ENCODE measurements at places on chromosomes 16 and 17.
A peak's percentile ranks its signal among the peaks of the same experiment; 100 is the strongest.

- no peak for DNase-seq
Measured at GRCh38 chr16:13110124-13110796, 208.9 kb downstream of the SHISA9 start.

- DNase-seq = no peak
Measured at GRCh38 chr17:68142595-68142994, 105.2 kb upstream of the AMZ2 start.

- DNase-seq = no peak
Measured at GRCh38 chr17:75265614-75266315, 4.1 kb downstream of the MRPS7 start.

DNA sequence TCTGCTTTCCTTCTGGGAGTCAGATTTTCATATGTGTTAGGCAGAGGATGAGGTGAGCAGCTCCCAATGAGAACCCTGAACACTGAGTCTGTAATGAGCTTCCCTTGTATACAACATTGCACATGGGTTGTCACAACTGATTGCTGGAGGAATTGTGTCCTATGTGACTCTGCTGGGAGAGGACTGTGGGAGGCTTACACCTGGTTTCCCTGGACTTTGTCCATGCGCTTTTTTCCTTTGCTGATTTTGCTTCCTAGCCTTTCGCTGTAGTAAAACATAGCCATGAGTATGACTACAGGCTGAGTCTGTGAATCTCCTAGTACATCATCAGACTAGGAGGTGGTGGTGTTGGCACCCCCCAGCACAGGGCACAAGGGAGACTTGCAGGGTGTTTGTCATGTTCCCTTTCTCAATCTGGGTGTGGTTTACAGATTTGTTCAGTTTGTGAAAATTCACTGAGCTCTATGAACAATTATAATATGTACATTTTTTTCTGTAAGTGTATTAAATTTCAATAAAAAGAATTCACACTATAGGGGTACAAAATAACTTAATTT, 1.7 kb upstream of the PLK1 start:
- DNase-seq = no peak

- no peak for DNase-seq
Measured at GRCh38 chr16:79124016-79124756, 476.4 kb downstream of the MAF start.

DNA sequence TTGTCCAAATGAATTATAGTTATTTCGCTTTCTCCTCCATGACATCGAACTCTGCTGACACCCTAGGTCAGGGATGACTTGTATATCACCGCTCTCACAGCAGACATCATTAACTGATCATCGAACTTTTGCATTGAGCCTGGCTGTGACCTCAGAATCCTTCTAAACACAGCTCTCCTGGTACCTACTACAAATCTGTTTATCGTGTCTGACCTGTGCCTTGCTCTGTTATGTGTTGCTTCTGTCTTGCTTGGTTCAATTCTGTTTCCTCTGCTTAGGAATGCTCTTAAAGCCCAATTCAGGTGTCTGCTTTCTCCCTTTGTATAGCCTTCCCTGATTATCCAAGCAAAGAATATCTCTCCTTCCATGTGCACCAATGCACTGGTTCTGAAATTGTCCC, 78.3 kb downstream of the CYLD start:
- DNase-seq = no peak

DNA sequence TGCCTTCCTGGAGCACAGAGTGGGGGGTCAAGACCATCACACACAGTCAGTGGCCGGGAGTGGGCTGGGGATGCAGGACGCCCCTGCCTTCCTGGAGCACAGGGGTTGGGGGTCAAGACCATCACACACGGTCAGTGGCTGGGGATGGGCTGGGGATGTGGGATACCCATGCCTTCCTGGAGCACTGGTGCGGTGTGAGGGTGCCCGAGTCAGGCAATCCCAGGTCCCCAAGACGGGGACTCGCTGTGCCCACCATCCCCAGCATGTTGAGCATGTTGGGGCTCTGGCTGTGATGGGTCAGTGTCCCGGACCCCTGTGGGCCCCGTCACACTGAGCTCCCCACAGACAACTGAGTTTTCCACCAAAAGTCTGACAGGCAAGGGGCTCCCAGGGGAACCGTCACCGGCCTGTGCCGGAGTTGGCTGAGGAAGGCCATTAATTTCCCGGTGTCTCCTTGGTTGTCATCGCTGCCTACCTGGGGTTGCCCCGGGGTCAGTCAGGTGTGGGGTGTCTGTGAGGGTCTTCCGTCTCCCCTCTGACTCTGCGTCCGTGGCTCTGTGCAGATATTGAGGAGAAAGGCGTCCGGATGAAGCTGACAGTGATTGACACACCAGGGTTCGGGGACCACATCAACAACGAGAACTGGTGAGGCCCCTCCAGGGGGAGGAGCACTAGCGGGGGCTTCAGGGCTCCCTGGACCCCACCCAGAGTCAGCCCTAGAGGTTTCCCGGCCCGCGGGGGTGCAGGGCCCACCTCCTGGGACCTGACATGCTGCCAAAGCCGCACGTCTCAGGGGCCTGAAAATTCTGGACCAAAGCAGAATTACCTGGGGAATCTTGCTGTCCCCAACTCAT, 347.1 kb downstream of the SEC14L1 start:
- no peak for DNase-seq

- DNase-seq = peak; percentile 96
Measured at GRCh38 chr17:74748529-74749278, at the start of gene NHERF1. NHERF1 (plus strand) TSS chr17:74748628; CDS start chr17:74748847, 219 bp downstream.

DNA sequence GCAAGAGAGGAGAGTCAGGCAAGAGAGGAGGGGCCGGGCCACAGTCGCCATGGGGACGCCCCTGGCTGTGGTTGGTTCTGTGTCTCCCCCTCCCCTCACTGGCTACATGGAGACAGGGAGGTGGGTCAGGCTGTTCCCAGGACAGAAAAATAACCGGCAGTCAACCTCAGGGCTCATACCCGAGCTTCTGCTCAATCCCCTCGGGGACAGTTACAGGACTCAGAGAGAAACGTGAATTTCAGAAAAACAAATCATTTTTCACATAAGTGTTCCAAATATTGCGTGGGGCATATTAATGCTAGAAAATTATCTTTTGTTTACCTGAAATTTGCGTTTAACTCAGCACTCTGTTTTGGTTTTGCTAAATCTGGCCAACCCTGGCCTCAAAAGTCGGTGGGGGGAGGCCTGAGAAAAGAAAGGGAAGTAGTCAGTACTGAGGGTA, 22.2 kb upstream of the CPSF4L start:
- DNase-seq = no peak

- DNase-seq = no peak
Measured at GRCh38 chr17:5915337-5915736, 154.8 kb upstream of the WSCD1 start.

DNA sequence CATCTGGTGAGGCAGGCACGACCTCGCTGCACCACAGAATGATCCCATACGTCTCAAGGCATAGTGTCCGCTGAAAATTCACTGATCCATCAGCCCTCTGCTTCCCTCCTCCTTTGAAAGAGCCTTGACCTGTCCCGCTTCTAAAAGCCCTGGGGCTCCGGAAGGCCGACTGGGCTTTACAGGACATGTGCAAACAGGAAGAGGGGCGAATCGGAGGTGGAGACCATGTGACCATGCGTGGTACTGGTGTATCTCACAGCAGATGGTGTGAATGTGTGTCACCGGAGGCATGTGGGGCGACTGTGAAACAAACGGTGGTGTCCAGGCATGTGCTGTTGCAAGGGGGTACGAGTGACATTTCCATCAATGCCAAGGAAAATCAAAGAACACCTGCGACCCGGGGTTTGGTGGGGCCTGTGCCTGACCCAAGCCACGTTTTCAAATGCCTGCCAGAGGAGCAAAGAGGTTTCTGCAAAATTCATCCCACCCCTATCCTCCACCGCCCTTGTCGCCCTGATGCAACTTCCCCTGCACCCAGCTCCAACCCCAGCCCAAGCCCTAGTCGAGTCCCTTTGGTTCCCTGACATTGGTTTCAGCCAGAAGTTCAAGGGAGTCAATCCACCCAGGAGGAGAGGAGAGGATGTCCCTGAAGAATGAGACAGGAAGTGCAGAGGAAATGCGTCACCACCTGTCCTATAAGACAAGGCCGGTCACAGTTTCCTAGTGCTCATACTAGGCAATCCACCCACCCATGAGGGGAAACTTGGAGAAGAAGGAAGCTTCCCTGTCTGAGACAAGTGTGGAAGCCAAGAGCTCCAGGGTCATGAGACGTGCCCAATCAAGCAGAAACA, 5.9 kb upstream of the KCNJ18 start:
- no peak for DNase-seq

- DNase-seq = no peak
Measured at GRCh38 chr16:84233748-84234147, 6.1 kb downstream of the KCNG4 start.

GRCh38 chr16:65071433-65072311, 50.2 kb downstream of the CDH11 start:
- peak; percentile 12 for DNase-seq

DNA sequence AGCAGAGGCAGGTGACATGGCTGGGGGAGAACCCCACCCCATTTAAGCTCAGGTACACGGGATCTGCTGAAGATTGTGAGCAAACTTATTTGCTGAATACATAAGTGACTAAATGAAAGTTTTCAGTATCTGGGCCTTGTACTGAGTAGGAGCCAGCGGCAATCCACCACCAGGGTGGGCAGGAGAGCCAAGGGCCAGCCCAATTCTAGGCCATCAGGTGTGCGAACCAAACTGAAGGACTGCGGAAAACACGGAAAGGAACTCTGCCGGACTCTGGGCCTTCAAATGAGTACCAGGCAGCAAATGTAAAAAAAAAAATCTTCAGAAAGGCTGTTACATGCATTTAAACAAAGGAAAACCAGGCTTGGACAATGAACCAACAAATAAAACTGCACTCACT, 19.7 kb downstream of the ARHGAP17 start:
- DNase-seq = no peak

DNA sequence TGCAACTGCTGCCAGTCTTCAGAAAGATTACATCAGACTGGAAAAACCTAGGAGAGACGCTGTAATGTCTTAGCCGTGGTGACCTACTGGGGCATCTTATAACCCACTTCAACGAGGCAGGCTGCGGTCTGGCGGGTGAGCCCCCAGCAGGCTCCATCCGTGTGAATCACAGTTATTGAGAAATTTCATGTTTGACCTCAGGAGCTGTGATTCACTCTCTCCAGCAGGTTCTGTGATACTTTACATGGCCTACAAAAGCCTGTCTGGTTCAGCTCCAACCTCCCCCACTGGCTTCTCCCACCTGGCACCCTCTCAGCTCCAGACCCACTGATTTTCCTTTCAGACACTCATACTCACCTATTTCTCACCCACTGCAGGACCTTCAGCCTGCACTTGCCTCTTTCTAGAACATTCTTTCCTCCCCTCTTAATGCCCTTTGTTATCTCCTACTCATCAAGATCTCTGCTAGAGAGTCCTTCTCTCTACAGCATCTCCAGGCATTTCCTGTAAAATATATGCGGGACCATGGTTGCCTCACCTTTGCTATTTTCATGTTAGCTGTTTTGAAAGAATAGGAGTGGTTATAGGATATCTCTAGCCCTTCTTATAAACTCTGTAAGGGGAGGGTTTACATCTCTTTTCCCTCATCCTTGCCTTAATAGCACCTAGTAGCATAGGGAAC, 227.9 kb downstream of the MAF start:
- no peak for DNase-seq

- peak; percentile 18 for DNase-seq
Measured at GRCh38 chr16:21222495-21223337, 10.8 kb upstream of the ANKS4B start.

DNA sequence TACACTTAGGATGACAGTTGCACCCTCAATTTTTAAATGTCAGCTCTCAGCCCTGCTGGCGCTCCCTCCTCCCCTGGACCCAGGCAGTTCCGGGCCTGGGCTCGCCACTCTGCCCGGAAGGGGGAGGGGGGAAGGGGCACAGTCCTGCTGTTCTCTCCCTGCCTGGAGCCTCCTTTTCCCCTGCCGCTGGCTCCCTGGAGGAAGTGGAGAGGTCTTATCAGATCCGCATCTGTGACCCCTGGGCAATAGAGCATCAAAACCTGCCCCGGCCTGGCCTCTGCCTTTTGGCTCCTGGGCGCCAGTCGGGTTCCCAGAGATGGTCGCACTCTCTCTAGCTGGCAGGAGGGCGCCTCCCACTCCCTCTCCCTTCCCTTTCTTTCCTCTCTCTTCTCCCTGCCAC, 149.3 kb downstream of the IRF8 start:
- peak; percentile 3 for DNase-seq

- DNase-seq = no peak
Measured at GRCh38 chr17:73215447-73215846, 22.6 kb downstream of the COG1 start.

DNA sequence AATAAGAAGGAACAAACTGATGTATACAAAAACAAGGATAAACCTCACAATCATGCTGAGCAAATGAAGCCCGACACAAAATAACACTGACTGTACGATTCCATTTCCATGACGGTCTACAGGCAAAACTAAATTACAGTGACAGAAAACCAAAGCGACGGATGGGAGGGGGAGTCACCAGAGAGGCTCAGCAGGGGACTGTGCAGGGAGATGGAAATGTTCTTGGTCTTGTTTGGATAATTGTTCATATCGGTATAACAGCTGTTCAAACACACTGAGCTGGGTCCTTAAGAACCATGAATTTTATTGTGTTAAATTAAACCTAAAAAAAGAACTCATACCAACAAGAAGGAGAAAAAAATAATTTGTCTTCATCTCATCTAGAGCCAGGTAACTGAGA, 97.8 kb downstream of the NXN start:
- no peak for DNase-seq

DNA sequence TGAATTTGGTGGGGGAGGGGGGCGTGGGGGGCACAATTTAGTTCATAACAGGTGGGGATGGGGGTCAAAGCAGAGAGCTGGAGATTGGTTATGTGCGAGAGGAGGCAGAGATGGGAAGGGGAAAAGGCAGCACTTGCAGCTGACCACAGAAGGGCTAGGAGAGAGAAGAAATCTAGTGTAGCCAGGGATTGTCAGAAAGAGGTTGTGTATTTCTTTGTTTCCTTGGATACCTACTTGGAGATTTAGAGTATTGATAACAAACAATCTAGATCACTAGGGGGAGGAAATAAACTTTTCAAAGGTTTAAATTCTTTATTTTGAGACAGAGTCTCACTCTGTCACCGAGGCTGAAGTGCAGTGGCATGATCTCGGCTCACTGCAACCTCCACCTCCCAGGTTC, 47.1 kb upstream of the YPEL2 start:
- no peak for DNase-seq

DNA sequence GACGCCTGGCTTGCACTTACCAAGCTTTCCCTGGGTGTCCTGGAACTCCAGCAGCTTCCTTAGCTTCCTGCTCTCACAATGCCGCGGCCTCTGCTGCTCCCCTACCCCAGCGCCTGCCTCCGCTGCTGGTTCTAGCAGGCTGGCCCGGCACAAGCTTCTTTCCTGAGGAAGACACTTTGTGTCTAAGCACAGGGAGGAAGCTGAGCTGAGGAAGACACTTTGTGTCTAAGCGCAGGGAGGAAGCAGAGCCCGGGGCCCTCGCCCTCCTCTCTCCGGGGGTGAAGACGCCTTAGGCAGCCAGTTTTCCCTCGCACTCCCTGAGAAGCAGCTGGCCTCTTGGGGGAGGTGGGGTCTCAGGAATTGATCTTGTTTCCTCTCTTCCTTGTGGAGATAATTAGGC, 64.9 kb downstream of the PLD6 start:
- no peak for DNase-seq

GRCh38 chr17:48577946-48578615, at the start of gene HOXB4:
HOXB4 (minus strand) TSS chr17:48578350; CDS start chr17:48578319, 31 bp downstream.
- DNase-seq = peak; percentile 80
